ENCODE measurements at places on chromosomes 3 and 15.

DNA sequence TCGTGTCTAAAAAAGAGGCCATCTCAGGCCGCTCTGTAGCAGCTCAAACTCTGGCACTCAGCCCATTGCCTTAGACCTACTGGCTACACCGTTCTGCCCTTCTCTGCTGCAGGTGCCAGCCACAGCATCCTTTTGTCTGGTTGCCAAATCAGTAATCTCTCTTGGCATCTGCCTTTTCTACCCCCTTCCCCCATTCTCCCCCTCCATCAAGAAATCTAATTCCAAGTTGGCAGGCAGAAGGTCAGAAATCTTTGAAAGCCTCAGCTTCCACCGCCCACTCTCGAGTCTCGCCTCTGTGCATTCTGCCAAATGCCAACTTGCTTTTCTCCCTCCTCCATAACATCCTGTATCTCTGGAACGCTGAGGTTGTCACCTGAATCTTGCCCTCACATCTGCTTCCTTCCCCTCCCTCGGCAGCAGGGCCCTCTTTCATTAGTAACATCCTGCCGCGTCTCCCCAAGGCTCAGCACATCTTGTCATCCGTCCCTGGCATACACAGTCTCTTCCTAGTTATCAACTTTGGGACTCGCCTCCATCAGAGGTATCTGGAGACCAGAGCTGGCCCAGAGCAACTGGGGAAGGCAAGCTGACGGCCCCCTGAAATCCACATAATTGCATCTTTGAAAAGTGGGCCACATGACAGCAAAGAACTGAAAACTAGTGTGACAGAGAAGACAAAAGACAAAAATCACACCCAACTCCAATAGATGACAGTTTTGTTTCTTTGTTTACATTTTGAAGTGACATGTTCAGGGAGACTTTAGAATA, 312.0 kb upstream of the CCDC54 start:
- DNase-seq, result no peak

DNA sequence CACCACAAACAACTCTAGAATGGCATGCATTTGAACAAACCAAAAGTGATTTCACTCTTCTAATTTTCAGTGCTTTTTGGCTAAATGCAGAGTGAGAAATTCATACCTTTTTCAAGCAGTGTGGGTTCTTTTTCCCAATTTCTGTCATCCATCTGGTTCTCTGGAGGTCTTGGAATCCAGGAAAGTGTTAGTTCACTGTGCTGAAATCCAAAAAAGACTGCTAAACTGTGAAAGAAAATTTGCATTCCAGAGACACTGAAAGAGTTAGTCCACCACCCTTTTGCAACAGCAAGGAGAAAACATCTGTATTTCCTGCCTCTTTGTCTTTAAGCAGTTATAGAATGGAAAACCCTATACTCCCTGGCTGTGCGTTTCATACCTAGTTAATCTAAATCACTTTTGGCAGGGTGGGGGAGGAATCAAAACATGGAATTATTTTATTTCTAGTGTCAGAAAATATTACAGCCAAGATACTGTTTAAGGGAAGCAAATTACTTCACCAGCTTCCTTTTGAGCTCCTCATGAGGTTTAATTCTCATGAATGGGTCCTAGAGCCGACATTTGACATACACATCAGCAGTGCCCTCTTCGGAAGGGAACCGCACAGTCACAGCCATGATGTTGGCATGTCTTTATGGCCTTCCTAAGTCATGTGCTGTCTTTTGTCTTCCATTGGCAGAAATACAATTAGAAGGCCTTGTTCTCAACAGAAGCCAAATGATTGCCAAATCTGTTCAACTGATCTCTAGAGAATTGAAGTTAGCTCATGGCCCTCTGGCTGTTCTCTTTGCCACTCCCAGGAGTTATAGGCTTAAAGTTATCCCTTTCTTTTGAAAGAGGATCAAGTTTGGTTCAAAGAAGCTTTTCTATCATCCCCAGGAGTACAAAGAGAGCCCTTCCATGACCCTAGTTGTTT, 317.7 kb upstream of the TPRG1 start:
- no peak for DNase-seq

GRCh38 chr3:120144267-120144666, 50.0 kb upstream of the GSK3B start:
- no peak for DNase-seq

DNA sequence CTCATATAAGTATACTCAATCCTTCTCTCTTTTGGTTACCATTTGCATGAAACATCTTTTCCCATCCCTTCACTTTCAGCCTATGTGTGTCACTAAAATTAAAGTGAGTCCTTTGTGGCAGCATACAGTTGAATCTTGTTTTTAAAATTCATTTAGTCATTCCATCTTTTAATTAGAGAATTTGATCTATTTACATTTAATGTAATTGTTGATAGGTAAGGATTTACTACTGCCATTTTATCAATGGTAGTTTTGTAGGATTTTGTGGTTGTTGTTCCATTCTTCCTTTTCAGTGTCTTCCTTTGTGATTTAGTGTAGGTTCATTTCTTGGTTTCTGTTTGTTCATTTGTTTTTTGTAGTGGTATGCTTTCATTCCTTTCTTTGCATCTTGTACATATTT, 191.9 kb upstream of the CTNNB1 start:
- no peak for DNase-seq

DNA sequence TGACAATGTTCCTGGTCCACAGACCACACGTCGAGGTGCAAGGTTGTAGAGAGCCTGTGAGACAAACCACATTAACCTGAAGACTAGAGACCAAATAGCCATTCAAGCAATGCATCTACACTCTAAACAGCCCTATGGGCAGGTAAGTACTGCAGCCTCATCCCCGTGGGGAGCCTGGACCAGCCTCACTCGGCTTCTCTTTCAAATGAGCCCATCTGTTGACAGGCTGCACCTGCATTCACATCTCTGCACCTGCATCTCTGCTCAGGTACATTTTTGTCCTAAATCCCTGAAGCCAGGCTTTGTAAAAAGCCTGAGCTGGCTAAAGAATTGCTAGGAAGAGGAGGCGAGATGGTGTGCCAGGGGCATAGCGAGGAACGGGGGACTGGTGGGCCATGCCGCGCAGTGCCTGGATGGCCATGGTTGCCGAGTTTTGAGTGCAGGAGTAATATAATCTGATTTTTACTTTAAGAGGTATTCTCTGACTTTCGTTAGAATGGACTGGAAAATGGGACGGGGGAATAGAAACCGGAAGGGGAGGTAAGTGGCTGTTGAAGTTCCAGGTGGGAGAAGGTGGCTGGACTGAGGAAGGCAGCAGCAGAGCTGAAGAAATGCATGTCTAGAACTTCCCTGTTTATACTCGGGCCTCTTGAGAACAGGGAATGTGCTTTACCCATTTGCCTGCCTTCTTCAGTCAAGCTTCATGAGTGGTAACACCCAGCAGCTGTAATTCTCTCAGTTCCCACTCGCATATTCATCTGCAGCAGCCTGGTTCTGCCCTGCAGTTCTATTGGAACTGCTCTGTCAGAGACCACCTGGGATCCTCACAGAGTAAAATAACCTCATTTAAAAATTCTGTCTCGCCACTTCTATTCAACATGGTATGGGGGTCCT, 226.4 kb downstream of the OPA1 start:
- no peak for DNase-seq

- DNase-seq, result no peak
Measured at GRCh38 chr3:13671482-13672233, 122.7 kb downstream of the FBLN2 start.

GRCh38 chr3:66140743-66141372, 79.9 kb upstream of the SLC25A26 start:
- no peak for DNase-seq

DNA sequence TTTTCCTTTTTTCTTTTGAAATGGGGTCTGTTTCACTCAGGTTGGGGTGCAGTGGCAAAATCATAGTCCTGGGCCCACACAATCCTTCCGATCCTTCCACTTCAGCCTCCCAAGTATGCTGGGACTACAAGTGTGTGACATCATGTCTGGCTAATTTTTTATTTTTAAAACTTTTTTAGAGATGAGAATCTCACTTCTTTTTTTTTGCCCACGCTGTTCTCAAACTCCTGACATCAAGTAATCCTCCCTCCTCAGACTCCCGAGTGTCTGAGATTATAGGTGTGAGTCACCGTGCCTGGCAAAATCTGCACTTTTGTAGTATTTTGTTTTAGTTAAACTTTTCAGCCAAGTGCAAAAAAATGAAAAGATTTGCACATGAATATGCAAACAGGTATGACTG, 171.0 kb downstream of the FNDC3B start:
- DNase-seq, result no peak

DNA sequence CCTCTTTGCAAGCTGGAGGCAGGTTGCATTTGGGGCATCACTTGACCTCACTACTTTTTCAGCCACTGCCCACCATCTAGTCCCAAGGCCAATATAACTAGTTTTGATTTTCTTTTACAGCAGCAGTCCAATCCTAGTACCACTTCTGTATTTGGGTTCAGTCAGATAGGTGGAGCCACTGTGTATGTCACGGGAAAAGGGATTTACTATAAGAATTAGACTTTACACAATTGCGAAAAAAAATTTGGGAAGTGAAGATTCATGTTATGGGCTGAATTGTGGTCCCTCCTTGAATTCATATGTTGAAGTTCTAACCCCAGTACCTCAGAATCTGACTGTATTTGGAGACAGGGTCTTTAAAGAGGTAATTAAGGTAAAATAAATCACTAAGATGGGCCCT, 37.4 kb upstream of the NMNAT3 start:
- no peak for DNase-seq

DNA sequence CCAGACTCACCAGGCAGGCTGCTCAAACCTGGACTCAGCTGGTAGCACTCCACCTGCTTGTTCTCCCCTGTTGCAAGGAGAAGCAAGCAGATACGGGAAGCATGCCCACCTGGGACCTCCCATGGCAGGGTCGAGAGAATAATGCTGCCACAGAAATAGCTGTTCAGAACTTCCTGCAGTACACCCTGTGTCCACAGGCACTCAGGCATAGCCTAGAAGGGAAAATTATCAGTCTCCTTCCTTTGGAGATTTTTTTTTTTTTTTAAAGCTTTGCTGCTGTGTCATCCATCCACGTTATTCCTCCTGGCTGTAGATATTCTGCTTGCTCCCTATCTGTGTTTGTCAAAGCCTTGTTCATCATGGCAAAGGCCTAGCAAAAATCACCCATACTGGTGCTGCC, 32.7 kb upstream of the RPS17 start:
- DNase-seq, result no peak

- peak; percentile 22 for DNase-seq
Measured at GRCh38 chr15:66287461-66288057, 5.8 kb upstream of the DIS3L start.

DNA sequence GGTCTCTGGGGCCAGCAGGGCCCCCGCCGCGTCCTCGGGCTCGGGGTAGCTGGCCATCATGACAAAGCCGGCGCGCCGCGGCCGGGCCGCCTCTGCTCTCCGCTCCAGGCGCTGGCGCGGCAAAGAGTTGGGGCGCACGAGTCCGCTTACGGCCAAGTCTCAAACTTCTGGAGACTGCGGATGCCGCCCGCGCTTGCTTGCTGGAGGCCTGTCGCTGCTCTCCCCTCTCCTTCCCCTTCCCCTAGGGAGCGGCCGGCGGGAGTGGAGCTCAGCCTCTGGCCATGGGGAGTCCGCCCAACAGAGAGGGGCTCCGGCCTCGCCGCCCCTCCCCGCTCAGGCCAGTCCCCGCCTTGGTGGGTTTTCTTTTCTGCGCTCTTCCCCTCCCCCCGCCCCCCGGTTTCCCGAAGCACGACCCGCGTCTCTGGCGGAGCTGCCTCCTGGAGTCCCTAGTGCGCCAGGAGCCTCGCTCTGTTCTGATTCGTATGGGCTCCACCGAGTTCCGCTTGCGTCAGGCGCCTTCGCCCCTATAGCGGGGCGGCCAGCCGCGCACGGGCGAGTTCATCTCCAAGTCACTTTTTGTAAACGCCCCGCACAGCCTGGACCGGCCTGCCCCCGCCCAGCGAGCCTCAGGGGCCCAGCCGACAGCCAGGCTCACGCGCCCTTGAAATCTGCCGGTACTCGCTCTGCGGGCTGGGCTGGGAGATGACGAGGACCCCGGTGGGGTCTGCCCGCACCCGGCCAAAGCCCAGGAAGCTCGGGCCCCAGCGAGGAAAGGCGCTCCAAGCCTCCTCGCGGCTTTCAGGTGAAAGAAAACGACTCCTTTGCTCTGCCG, at the start of the genes FOXL2 and FOXL2NB:
Gene FOXL2 (minus strand): TSS at position 475 of the 832 bp plus-strand sequence. CDS start 415 bp downstream, at position 60.
Gene FOXL2NB (plus strand): TSS at position 555 of the 832 bp plus-strand sequence. CDS start 148 bp downstream, at position 703.
- DNase-seq, result no peak

GRCh38 chr3:107676469-107677309, 153.9 kb downstream of the BBX start:
- DNase-seq, result peak; percentile 47

DNA sequence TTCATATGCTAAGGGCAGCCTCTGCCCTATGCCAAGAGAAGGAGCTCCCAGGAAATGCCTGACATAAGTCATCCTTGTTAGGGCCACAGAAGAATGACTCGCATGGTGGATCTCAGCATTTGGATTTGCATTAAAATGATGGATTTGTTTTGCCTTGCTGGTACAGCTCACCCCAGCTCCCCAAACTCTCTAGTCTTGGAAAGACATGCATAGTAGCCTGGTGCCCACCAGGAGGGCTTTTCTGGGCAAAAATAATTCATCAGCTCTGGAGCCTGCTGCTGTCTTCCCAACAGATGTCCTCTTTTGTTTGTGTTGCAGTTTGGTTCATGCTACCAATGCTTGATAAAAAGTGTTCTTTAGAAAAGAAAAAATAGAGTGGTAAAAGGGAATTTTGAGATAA, 833.0 kb downstream of the AGBL1 start:
- DNase-seq, result no peak

DNA sequence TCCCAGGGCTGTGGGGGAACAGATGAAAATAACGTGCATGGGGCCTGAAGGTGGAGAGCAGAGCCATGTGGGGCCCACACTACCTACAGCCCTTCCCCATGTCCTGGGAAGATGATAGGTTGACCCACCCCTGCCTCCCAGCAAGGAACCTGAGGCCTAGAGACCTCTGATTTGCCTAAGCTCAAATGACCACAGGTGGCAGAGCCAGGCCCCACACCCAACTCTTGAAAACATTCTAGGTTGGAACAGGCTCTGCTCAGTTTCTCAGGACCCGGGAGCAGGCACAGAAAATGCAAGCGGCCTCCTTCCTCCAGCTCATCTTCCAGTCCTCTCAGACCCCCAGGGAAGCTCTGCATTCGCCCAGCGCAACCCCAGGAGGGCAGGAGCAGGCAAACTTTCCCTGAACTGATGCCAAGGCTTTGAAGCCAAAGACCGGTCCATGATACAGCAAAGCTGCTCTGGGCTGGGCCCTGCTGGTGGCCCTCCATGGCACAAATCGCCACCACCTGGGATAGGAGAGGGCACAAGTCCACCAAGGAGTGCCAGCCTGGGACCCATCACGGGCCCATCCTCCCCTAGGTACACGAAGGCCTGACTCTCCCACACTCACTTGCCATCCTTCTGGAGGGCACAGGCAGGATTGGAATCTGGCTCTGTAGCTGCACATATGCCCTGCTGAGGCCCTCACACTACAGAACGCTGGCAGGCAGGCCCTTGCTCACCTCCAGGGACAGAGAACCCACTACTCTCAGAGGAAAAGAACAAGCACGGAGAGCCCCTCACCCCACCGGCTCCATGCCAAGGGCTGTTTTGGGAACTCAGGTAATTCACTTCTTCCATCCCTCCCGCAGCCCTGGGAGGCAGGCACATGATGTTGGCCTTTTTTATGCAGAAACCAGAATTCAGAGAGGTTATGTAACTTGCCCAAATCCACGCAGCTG, 51.0 kb upstream of the FURIN start:
- no peak for DNase-seq

- DNase-seq, result no peak
Measured at GRCh38 chr3:160437083-160437455, 12.5 kb downstream of the TRIM59 start.
